Motor neuron (in vitro differentiated cells): ENCODE measurements at places on chromosomes 6 and 20. TPM values are rescaled to one million over a fixed set of nuclear protein-coding genes. Genes with fewer than 3 reads are reported as not detected.

GRCh38 chr6:11460001-11460668 lies 77.4 kb upstream of the TMEM170B start:
- no peak for ATAC-seq

GRCh38 chr6:41413250-41413649 lies 77.8 kb downstream of the NCR2 start:
- no peak for ATAC-seq

DNA sequence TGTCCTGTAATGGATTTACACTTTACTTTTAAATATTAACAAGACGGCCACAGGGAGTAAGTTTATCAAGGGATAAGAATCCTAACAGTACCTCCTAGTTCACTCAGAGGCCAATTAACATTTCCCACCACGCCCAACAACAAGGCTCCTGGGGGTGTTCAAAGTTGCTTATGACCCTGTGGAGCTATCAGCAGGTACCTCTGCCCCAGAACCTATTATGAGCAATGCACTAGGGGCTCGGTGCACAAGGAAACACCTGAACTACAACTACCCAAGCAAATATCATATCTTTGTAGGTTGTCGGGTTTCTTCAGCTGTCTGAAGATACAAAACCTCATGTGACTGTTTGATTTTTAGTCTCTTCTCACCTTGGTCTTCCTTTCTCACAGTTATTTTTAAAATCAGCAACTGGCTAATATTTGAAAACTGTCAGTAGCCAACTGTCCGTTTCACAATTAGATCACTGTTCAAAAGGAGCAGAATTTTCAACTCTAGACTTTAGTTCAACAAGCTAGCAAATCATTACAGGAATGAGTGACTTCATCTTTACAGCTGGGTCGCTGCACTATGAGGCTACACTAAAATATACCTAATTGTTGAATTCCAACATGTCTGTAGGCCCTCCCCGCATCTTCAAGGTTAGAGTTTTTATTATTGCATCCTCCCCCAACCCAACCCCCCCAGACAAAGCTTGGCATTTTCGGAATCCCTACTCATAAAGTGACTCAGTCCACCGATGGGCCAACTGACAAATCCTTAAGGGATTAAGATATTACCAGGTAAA lies 38.1 kb downstream of the B4GALT5 start:
- ATAC-seq = no peak

- no peak for ATAC-seq
These were observed 25.6 kb downstream of the L3MBTL1 start for GRCh38 chr20:43533060-43533459.

- no peak for ATAC-seq
These were observed 123.3 kb downstream of the NFATC2 start for GRCh38 chr20:51419231-51419630.

- ATAC-seq = no peak
These were observed 12.8 kb downstream of the C6orf141 start for GRCh38 chr6:49563006-49563886.

DNA sequence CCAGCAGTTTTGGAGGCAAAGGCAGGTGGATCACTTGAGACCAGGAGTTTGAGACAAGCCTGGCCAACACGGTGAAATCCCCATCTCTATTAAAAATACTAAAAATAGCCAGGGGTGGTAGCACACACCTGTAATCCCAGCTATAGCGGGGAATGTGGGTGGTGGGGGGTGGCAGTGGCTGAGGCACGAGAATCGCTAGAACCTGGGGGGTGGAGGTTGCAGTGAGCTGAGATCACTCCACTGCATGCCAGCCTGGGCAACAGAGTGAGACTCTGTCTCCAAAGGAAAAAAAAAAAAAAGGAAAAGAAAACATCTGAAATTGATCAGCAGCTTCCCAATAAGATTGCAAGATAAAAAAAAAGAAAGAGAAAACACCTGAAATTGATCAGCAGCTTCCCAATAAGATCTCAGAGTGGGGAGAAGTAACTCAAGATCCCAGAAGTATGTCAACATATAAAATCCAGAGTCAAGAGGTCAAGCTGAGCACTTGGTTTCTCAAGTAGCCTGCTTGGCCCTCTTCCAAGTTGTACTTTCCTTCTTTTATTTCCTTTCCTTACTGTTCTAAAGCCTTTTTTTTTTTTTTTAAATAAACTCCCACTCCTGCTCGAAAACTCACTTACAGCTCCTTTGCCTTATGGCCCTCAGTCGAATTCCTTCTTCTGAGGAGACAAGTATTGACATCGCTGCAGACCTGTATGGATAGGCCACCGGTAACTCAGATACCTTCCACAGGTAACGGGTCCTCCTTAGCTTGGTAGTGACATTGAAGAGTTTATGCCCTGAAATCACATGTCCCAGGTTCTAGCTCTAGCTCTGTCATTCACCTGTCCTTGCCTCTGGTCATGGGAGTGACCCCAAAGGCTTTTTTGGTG lies 368.5 kb upstream of the SYNCRIP start:
- no peak for ATAC-seq

DNA sequence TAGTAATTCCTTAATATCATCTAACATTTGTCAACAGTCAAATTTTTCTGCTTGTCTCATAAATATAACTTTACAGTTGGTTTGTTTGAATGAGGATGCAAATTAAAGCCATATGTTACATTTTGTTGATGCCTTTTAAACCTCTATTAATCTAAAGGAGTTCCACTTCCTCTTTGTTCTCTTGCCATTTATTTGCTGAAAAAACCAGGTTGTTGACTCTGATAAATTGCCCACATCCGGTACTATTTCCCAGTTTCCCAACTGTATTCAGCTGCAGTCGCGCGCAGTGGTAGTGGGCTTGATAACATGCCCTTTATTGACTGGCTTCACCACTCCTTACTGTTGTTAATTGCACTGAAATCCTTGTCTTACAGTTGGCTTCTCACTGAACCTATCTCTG lies 32.8 kb upstream of the SIRPB2 start:
- ATAC-seq = no peak

Gene OR12D3
- total RNA-seq = 0.09 TPM in 1 of 2 replicates, not detected in the other

Gene TNFRSF6B
- 1.6 TPM in 1 of 2 replicates, not detected in the other for total RNA-seq
